ENCODE measurements at places on chromosomes 7 and 10. TPM values are rescaled to one million over a fixed set of nuclear protein-coding genes. Genes with fewer than 3 reads are reported as not detected.

The MYOZ1 gene
- total RNA-seq, result 1.6 TPM

The PIP gene
- not detected for total RNA-seq

The VPS26A gene
- total RNA-seq, result 22.0 TPM

The IDI2 gene
- not detected for total RNA-seq

DNA sequence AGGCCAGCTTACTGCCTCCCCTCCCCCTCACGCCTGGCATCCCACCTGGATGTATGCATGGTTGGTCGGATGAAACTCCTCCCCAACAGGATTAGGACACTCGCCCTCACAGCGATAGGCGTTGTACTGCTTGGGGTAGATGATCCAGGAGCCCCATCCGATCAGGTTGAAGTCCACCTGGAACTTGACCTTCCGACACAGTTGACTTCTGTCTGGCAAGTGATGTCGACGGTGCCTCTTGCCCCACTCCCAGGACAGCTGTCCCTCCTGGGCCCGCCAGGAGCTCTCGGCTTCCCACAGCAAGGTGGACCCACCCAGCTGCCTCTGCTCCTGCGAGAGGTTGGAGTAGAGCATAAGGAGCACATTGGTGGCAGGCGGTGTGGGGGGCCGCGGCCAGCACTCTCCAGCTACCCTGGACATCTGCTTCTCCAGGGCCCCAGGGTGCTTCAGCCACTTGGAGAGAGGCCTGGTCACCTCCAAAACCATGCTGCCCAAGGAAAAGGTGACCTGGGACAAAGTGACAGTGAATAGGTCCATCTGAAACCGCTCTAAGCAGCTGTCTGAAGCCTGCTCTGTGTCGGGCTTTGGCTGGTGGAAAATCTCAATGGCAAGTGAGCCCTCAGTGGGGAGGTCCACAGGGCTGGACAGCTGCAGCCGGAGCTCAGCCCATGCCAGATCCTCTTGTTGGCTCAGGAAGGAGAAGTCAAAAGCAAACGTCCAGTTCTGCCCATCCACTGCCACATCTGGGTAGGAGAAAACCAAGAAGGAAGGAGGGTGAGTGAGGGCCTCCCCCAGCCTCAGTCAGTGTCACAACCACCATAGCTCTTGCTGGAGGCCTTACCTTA, 6.0 kb downstream of the NODAL start:
- no peak overlapping the region for H3K4me3 ChIP-seq
- H3K36me3 ChIP-seq, result no peaks in the 10 kb centered on the region
- H3K27ac ChIP-seq, result no peak overlapping the region
- H3K4me1 ChIP-seq, result peaks cover 7% of the 10 kb centered on the region
- peaks cover 3% of the 10 kb centered on the region for H3K27me3 ChIP-seq

DNA sequence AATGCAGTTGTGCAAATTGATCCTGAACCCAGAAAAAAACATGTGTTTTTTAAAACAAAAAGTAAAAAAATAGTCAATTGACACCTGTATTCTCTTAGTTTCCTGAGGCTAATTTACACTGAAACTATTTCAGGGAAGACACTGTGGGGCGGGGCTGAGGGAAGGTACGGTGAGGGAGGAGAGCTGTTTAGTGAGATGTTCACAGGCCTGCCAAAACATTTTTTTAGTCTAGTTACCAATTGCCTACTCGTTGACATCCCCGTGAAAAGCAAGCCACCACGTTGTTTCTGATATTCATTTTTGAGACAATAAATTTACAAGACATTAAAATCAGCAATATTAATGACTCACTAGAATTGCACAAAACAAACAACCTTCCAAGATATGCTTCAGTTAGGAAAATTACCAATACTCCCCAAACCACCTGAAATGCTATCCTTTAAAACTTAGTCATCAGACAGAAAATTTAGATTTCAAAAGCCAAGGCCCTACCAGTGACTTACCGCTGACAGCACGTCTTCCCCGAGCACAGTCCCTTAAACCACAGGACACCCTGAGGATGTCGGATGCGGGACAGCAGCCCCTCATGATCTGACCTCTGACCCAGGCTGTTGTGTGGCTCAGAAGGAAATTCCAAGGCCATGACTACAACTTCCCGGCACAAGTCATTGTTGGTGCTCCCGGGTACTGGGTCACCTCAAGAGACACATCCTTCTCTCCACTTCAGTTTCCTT, 279.2 kb downstream of the PRPF18 start:
- no peaks in the 10 kb centered on the region for H3K4me1 ChIP-seq
- no peak for DNase-seq
- no peaks in the 10 kb centered on the region for H3K36me3 ChIP-seq
- no peaks in the 10 kb centered on the region for H3K27me3 ChIP-seq

DNA sequence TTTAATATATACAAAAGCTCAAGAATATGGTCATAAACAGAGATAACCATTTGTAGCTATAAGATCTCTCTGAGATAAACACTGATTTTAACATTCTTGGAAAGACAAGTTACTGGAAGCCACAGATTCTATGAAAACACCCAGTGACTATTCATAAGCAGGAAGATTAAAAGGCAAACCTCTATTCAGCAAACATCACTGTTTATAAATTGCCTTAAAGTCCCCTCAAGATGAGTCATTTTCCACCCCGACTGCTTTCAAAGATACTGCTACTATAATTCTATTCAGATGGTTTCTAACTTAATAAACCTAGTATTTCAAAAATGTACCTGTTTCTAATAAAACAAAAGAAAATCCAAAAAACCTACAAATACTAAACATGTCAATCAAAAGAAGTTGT, 21.0 kb downstream of the TM9SF3 start:
- H3K36me3 ChIP-seq, result no peaks in the 10 kb centered on the region
- H3K4me1 ChIP-seq, result peaks cover 6% of the 10 kb centered on the region
- H3K27me3 ChIP-seq, result no peaks in the 10 kb centered on the region
- DNase-seq, result no peak
- H3K4me3 ChIP-seq, result no peak overlapping the region

GRCh38 chr10:36476399-36476798, 649.0 kb upstream of the ANKRD30A start:
- no peaks in the 10 kb centered on the region for H3K36me3 ChIP-seq
- H3K27ac ChIP-seq, result no peak overlapping the region

DNA sequence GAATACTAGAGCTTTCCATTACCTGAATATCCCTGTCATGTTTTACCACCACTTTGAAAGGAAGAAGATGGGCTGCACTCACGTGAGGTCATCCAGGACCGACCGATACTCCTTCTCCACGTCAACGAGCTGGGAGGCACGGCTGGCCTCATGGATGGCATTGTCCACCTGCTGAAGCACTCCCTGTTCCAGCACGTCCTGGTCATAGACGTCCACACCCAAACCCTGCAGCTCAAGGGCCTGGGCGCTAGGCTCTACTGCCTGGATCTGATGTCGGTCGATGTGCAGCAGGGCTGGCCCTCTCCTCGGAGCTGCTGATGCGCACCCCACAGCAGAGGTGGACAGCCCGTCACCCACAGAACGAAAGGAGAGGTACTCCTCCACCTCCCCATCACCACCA, 6.5 kb downstream of the ERCC6 start:
- no peak overlapping the region for H3K4me3 ChIP-seq
- DNase-seq, result no peak
- H3K4me1 ChIP-seq, result no peaks in the 10 kb centered on the region
- no peaks in the 10 kb centered on the region for H3K36me3 ChIP-seq
- no peaks in the 10 kb centered on the region for H3K27me3 ChIP-seq

GRCh38 chr10:64174666-64175255, 653.6 kb downstream of the REEP3 start:
- DNase-seq, result no peak
- no peak overlapping the region for H3K4me3 ChIP-seq
- no peak overlapping the region for H3K27ac ChIP-seq
- no peaks in the 10 kb centered on the region for H3K36me3 ChIP-seq

- peak overlapping the region; percentile 2 for H3K27ac ChIP-seq
- H3K36me3 ChIP-seq, result no peaks in the 10 kb centered on the region
- H3K4me3 ChIP-seq, result no peak overlapping the region
- no peaks in the 10 kb centered on the region for H3K27me3 ChIP-seq
- H3K4me1 ChIP-seq, result peaks cover 9% of the 10 kb centered on the region
- DNase-seq, result no peak
Observed at GRCh38 chr7:42831006-42831717, 80.7 kb downstream of the C7orf25 start.

GRCh38 chr7:98202367-98203195, 8.7 kb upstream of the BHLHA15 start:
- no peak for DNase-seq
- no peaks in the 10 kb centered on the region for H3K4me1 ChIP-seq
- no peak overlapping the region for H3K27ac ChIP-seq
- no peaks in the 10 kb centered on the region for H3K36me3 ChIP-seq
- H3K27me3 ChIP-seq, result no peaks in the 10 kb centered on the region

DNA sequence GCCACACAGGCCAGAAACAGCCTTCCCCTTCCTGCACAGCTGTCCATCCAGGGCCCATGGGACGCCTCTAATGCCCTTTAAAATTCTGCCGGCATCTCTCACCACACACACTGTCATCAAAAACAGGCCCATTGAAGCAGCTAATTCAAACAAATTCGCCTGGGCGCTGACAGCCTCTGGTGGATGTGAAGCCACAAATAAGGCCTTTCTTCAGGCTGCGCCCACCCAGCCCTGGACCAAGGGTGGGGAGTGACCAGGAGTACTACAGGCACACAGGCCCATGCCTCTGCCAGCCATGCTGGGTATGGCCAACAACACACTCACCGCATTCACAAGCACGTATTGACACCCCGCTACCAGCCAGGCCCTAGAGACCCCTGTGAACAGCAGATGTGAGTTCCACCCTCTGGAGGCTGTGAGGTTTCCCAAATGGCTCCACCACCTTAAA, 54.6 kb downstream of the SLIT1 start:
- no peaks in the 10 kb centered on the region for H3K36me3 ChIP-seq
- H3K27ac ChIP-seq, result no peak overlapping the region
- no peaks in the 10 kb centered on the region for H3K4me1 ChIP-seq
- H3K27me3 ChIP-seq, result no peaks in the 10 kb centered on the region

All from uterus (tissue), 4 donors.